ENCODE measurements at places on chromosomes 1 and 21. TPM values are rescaled to one million over a fixed set of nuclear protein-coding genes. Genes with fewer than 3 reads are reported as not detected.

DNA sequence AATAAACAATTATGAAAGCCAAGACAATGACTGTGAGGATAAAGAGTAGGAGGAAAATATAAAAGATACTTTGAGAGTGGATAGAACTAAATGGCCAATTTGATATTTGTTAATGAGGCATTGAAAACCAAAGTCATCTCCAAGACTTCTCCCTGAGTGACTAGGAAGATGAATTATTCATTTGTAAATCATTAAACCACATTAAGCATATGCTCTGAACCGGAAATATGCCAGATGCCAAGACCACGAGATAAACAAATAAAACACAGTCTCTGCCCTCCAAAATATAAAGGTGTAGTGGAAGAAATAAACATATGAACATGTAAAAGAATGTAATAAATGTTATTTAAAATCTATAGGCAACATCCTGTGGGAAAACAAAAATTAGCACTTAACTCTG, 78.8 kb downstream of the MRPL39 start:
- no peak for DNase-seq

- DNase-seq = no peak
These were observed 23.5 kb downstream of the CYP4B1 start for GRCh38 chr1:46822248-46822826.

GRCh38 chr1:114033216-114033706, 54.0 kb downstream of the OLFML3 start:
- no peak for DNase-seq

DNA sequence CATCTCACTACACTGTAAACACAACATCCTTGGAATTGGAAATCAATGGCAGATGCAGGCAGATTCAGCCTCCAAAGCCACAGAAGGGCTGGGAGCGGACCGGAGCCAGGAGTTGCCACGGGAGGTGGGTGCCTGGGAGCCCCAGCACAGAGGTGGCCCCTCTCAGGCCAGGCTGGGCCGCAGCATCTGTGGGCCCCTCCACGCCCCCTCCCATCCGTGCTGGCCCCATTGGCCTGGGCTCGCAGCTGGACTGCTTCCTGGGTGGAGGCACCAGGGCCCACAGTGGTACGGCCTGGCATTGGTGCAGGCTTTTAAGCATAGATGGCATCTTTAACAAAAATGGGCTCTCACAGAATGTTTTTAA, 64.2 kb downstream of the SLX9 start:
- no peak for DNase-seq

- DNase-seq = no peak
These were observed 45.9 kb downstream of the PLXNA2 start for GRCh38 chr1:208198236-208198635.

GRCh38 chr21:38261851-38262250, 5.1 kb downstream of the KCNJ15 start:
- DNase-seq = no peak

- no peak for DNase-seq
These were observed 235.1 kb downstream of the GRIK1 start for GRCh38 chr21:29704719-29705118.

DNA sequence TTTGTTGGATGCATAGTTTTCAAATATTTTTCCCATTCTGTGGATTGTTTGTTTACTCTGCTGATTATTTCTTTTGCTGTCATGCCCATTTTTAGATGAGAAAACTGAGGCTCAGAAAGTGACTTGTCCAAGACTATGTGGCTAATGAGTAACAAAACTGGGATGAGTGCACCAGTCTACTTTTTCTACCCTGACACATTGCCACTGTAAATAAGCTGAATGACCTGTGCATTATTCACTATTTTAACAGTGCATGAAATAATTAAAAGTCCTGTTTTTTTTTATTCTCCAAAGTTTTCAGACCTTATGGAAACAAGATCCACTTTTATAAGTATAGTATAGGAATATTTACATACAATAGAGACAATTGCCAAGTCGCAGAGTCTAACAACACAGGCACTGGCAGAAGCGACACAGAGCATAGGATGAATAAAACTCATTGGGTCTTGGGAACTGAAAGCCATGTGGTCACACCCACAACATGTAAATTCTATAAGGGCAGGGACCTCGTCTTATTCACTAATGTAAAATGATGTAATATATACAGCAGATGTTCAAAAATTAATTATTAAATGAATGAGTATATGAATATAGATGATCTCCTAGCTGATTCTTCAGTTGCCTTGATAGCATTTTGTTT, 45.2 kb downstream of the HLX start:
- no peak for DNase-seq

DNA sequence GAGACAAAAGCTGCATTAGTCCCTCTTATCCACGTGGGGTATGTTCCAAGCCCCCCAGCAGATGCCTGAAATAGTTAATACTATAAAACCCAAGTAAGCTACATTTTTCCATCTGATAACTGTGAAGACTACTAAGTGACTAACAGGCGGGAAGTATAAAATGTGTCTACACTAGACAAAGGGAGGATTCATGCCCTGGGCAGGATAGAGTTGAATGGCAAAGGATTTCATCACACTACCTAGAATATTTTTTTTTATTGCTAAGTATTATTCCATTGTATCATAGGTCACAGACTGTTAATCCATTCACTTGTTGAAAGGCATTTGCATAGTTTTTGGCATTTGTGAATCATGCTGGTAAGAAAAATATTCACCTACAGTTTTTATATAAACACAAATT, 26.4 kb upstream of the CFHR4 start:
- DNase-seq = no peak

GRCh38 chr21:31442339-31442738, 98.3 kb upstream of the TIAM1 start:
- no peak for DNase-seq

DNA sequence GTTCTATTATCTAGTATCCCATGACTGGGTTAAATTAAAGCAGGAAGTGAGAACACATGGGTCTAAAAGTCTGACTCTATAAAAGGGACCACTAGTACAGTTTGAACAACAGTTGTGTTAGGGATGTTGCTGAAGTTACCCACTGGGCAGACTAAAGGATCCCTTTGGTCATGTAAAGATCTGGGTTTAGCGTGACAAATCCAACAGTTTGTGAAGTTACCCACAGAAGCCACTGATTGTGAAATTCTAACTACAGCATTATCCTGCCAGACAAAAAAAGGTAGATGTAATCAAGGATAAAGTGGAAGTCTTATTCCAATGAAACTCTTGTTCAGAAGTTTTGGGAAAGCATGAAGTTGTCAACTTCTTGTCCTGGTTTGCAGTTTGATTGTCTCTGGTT, 5.7 kb downstream of the QSOX1 start:
- no peak for DNase-seq

- no peak for DNase-seq
These were observed 8.8 kb downstream of the FMO1 start for GRCh38 chr1:171256940-171257606.

DNA sequence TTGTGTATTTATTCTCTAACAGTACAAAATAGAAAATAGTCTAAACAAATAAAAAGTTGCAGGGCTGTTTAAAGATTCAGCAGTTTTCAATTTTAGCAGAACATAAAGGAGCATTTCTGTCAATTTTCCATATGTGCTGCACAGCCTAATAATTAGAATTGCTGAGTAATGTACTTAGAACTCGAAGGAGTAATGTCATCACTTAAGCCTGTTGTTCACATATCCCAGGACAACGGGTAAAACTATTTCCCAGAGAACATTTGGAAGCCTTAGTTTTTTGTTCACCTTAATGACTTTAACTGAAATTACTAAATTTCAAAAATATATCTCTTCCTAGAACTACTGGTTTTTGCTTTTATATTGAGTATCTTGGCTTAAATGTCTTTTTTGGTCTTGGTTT, 81.6 kb downstream of the ZP4 start:
- no peak for DNase-seq

- DNase-seq = no peak
These were observed 8.7 kb downstream of the PKNOX1 start for GRCh38 chr21:42983103-42983502.

DNA sequence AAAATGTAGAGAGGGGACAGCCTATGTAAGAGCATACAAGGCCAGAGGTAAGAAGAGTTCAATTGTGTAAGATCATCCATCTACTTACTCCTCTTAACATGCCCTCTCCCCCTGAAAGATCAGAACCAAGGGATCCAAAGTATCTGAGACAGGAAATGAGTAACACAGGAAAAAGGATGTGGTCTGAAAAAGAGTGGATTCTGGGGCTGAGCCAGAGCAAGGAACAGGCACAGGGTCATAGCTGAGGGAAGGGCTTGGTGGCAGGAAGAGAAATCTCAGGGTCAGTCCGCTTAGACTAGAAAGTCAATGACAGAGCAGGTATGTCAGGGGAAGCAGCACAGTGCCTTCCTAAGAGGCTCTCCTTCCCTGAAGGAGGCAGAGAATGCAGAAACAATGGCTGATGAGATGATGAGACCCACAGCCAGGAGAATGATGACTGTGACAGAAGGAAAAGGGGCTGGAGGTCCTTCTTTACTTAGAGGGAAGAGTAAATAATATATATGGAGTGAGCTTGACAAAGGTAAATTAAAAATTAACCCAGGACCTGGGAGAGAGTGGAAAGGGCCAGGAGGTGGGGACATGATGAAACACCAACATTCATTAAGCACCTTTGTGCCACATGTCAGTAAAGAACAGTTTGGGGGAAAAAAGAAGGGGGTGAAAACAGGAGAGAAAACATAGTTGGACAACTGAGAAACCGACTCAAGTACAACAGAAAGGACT, 26.2 kb upstream of the A3GALT2 start:
- DNase-seq = peak; percentile 63

- peak; percentile 74 for DNase-seq
These were observed 7.9 kb downstream of the KIF21B start for GRCh38 chr1:201015551-201016091.

DNA sequence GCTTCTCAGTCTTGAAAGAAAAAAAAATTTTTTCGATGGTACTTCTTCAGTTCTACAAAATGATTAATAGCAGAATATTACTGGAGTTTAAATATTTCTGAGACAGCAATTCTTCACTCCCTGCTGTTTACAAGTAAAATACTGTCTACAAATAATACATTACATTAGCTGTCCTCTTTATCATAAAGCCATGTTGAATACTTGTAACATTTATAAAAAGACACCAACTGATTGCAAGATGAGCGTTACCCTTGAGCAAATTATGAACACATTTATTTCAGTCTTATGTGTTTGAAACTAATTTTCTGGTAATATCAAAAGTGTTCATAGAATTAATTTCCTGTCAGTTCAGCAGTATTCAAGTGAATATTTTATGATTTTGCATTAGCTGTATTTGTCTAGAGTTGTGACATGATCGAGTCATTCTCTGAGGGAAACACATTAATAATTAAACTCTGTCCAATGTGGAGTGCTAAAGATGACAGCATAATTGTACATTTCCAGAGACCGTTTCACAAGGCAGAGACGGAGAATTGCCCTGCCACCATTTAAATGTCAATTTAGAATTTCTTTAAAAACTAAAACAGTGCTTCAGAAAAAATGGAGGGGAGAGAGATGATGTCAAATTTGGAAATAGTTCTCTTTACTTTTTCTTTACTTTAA, 1359.0 kb upstream of the ADGRL4 start:
- no peak for DNase-seq

DNA sequence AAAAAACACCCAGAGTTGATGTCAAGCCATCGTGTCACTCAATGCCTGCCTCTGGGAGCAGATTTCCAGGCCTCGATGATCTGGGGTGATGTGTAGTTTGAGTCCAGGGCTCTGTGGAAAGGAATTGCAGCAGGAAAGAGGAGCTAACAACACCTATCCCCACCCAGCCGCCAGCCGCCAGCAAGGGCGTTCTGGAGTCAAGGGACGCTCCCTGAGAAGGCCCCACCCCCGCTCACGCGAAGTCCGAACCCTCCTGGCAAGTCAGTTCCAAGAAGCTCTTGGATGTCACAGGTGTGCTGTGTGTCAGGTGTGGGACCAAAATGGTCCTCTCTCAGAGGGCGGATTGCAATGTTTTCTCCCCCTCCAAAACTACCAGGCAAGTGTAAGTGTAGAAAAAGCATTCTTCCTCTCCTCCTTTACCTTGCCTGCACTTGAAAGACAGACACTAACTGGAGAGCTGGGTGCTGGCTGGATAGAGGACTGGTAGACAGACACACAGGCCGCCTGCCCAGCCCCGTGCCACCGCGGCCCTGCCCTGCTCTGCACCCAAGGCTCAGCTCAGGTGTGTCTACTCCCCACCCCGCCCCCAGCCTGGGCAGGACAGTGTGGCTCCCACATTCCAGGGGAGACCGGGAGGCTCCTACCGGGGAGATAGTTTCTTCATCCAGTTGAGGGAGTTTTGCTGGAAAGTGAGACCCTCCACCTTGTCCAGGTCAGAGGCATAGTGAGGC, 8.5 kb downstream of the AGT start:
- DNase-seq = no peak

GRCh38 chr1:183023146-183023600, at the start of gene LAMC1:
LAMC1 (plus strand) TSS chr1:183023420; CDS start chr1:183023717, 297 bp downstream.
- DNase-seq = peak; percentile 60

DNA sequence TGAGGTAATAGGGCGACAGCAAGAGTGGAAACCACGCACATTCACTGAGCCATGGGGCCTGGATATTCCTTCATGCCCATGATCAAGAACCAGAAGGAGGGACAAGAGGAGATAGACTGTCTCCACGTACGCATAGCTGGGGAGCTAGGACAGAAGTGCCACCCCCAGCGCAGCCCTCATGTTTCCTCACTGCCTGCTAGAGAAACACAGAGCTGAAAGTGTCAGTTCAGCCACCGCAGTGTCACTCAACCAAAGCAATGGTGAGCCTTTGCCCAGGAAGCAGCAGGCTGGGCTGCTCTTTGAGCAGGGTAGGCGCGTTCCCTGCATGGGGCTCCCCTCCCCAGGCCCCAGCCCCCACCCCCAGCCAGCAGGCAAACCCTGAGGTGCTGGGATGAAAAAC, 68.5 kb downstream of the STUM start:
- DNase-seq = no peak

- peak; percentile 56 for DNase-seq
These were observed 23.9 kb upstream of the EPB41 start for GRCh38 chr1:28890435-28890834.

DNA sequence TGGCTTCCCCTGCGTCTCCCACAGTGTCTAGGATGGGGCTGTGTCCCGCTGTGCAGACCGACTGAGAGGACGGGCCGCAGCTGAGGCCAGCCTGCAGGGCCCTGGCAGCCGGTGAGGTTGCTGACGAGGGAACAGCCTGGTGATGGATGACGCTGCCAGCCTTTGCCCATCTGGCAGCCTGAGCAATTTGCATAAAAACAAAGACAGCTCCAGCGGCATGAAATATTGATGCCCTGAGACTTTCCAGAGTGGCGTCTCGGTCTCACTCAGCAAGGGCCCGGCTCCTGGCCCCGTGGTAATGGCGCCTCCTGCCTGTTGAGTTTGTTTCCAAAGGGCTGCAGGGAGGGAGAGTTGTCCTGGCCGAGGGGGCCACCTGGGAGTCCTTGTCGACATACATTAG, 19.1 kb upstream of the KCNA10 start:
- no peak for DNase-seq

Gene PCP4
- total RNA-seq = not detected

Gene SPRR4
- not detected for total RNA-seq

Gene SEMA6C
- total RNA-seq = 2.3 TPM

Gene TRAF3IP3
- 392 TPM for total RNA-seq

Gene KIAA1614
- total RNA-seq = 0.16 TPM
